ENCODE measurements at places on chromosomes 5 and 9. TPM values are rescaled to one million over a fixed set of nuclear protein-coding genes. Genes with fewer than 3 reads are reported as not detected.

Gene CHSY3
- total RNA-seq = 11.9 TPM

Gene SDHA
- total RNA-seq = 102 TPM

DNA sequence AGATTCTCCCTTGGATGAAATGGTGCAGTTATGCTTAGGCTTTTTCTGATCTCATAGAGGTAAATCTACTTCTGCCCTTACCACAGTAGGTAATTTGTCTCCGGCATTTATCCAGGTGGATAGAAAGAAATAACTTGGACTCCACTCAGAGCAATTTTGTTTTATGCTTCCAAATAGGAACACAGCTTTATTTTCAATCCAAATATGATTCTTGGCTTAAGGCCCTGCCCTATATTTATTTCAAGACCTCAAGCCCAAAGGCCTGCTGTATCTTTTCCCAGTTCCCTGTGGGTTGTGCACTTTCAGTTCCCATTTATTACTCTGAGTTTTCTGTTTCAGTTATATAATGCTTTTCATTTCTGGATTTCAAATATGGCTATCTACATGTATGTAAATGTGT, 274.2 kb upstream of the SMC2 start:
- no peak overlapping the region for H3K4me3 ChIP-seq
- H3K4me1 ChIP-seq = no peaks in the 10 kb centered on the region
- no peak for DNase-seq
- no peak overlapping the region for H3K27ac ChIP-seq

GRCh38 chr5:945691-946551, 53.2 kb downstream of the TRIP13 start:
- peaks cover 74% of the 10 kb centered on the region for H3K27me3 ChIP-seq
- no peaks in the 10 kb centered on the region for H3K4me1 ChIP-seq
- no peak for DNase-seq
- no peaks in the 10 kb centered on the region for H3K36me3 ChIP-seq
- H3K4me3 ChIP-seq = no peak overlapping the region

DNA sequence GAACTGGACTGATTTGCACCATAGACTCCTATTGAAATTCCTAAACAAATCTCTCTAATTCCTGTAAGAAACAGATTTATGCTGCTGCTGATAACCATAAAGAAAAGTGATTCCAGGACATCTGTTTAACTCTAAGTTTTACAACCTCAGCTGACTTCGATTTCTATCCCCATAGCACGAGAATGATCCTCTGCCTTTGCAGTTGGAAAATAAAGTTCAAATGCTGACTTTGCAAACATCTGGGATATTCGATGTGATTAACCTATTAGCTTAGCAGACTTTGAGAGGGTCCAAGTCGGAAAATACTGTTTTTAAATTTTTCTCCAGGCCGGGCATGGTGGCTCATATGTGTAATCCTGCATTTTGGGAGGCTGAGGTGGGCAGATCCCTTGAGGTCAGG, 247.3 kb downstream of the PSAT1 start:
- no peak overlapping the region for H3K27ac ChIP-seq
- DNase-seq = no peak
- H3K4me3 ChIP-seq = no peak overlapping the region
- H3K36me3 ChIP-seq = no peaks in the 10 kb centered on the region
- H3K4me1 ChIP-seq = peaks cover 10% of the 10 kb centered on the region

DNA sequence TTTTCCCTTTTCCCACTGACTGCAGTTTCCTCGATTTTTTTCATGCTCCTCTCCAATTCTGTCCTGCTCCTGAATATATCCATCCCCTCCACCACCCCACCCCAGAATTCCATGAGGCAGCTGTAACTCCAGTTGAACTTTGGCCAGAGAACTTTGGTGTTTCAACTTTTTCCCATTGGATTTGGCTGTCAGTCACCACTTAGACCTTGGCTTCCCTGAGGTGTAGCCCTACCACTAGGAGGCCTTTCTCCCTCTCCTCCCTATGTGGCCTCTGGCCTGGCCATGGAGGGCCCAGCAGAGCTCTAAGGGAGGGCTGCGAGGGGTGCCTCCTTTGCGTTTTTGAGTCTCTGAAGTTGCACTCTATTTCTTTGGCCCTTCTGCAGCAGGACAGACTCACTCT, 261.3 kb downstream of the PIK3R1 start:
- no peaks in the 10 kb centered on the region for H3K27me3 ChIP-seq
- H3K36me3 ChIP-seq = no peaks in the 10 kb centered on the region
- H3K4me3 ChIP-seq = no peak overlapping the region
- H3K27ac ChIP-seq = no peak overlapping the region

DNA sequence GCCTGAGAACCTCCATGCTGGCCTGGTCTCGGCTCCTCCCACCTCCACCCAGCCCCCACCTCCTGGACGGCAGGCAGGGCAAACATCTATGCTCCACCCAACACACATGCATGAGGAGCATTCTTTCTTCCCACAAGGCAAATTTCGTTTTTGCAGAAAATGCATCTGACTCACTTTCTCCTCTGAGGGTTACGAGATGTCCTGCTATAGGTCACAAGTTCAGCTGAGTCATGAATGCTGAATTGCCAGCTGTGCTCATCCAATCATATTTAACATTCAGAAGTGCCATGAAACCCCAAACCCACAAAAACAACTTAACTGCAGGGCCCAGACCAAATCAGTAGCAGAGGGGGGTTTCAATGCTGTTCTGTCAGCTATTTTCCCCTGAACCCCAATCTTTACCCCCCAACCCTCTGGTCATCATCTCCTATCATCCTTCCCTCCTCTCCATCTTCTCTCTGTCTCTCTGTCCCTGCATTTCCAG, 39.0 kb upstream of the OSMR start:
- H3K4me1 ChIP-seq = peaks cover 35% of the 10 kb centered on the region
- H3K27ac ChIP-seq = peak overlapping the region; percentile 52
- H3K36me3 ChIP-seq = no peaks in the 10 kb centered on the region
- DNase-seq = peak; percentile 97
- H3K27me3 ChIP-seq = no peaks in the 10 kb centered on the region
